ENCODE measurements at places on chromosomes 1 and 21. TPM values are rescaled to one million over a fixed set of nuclear protein-coding genes. Genes with fewer than 3 reads are reported as not detected.

The USP33 gene
- 120 TPM for total RNA-seq

The GNAT2 gene
- 0.43 TPM for total RNA-seq

The RCAN3 gene
- total RNA-seq, result 11.7 TPM

The CFAP410 gene
- total RNA-seq, result 9.5 TPM

The H3-3A gene
- 107 TPM for total RNA-seq

The RGS4 gene
- total RNA-seq, result 78.0 TPM

The CD1E gene
- not detected for total RNA-seq

The NUDT4B gene
- 25.4 TPM for total RNA-seq

The OPTC gene
- total RNA-seq, result not detected

The TMEM125 gene
- total RNA-seq, result not detected

The CFHR1 gene
- total RNA-seq, result not detected

The GBP7 gene
- not detected for total RNA-seq

The ANGPTL3 gene
- total RNA-seq, result not detected

The EDARADD gene
- 0.32 TPM for total RNA-seq

The NECTIN4 gene
- total RNA-seq, result 0.32 TPM

The ZRANB2 gene
- 23.8 TPM for total RNA-seq

The AMY2A gene
- not detected for total RNA-seq

The HSD11B1 gene
- 21.6 TPM for total RNA-seq

The ZDHHC18 gene
- total RNA-seq, result 16.4 TPM

The CELA2B gene
- not detected for total RNA-seq

The TDRD5 gene
- not detected for total RNA-seq

The SRGAP2B gene
- total RNA-seq, result 23.8 TPM

The GOLT1A gene
- not detected for total RNA-seq

The ATP6V1G3 gene
- total RNA-seq, result 0.43 TPM

The RAB7B gene
- total RNA-seq, result 4.2 TPM

The CD101 gene
- total RNA-seq, result under 0.01 TPM

The RNPEP gene
- total RNA-seq, result 77.0 TPM

The RHD gene
- not detected for total RNA-seq

The B3GALT5 gene
- not detected for total RNA-seq

The FUBP1 gene
- total RNA-seq, result 87.0 TPM

The TBX15 gene
- under 0.01 TPM for total RNA-seq

The RIMKLA gene
- under 0.01 TPM for total RNA-seq

The TSPEAR gene
- total RNA-seq, result not detected

The SPRR2B gene
- total RNA-seq, result not detected

The SPRR2G gene
- not detected for total RNA-seq

The LPAR3 gene
- 2.6 TPM for total RNA-seq

The CPT2 gene
- 19.0 TPM for total RNA-seq

The OR2G6 gene
- not detected for total RNA-seq

The THEM4 gene
- total RNA-seq, result 9.1 TPM

The SIPA1L2 gene
- total RNA-seq, result 6.1 TPM

The SLC27A3 gene
- total RNA-seq, result 6.9 TPM

The OR2T5 gene
- not detected for total RNA-seq

The VWA1 gene
- total RNA-seq, result 6.8 TPM

The OR14K1 gene
- not detected for total RNA-seq

The ASCL5 gene
- total RNA-seq, result not detected

The APOBEC4 gene
- not detected for total RNA-seq

The BATF3 gene
- 3.9 TPM for total RNA-seq

The SPATA1 gene
- 0.97 TPM for total RNA-seq

The RIMS3 gene
- total RNA-seq, result 0.32 TPM

The OPRD1 gene
- not detected for total RNA-seq

The EXTL1 gene
- 6.0 TPM for total RNA-seq
